ENCODE measurements at places on chromosomes 5 and 9. TPM values are rescaled to one million over a fixed set of nuclear protein-coding genes. Genes with fewer than 3 reads are reported as not detected.

- no peak for DNase-seq
Measured at GRCh38 chr5:91865915-91866314, 482.8 kb upstream of the ARRDC3 start.

GSN gene
- polyA plus RNA-seq: 40.0 TPM

PLAC8L1 gene
- polyA plus RNA-seq: not detected

DNA sequence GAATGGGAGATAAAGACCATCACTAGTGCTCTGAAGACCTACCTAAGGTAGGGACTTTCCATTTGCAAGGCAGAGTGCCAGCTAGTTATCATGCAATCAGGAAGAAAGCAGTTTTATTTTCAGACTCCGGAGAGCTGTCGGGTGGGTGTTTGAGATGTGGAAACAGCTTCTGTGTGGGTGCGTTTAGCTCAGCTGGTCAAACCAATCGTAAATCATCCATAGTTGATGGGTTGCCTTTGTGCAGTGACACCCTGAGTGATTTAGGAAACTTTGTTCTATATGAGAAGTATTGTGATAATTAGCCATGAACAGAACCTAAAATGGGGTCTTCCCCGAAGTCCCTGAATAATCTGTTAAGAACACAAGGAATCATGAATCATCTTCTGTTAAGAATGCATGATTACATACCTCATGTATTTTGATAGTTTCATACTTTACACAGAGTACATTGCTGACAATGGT lies 284.3 kb downstream of the ARHGAP26 start:
- no peak for DNase-seq

- DNase-seq: no peak
Measured at GRCh38 chr5:27124590-27124989, 86.2 kb upstream of the CDH9 start.

- DNase-seq: no peak
Measured at GRCh38 chr9:130331573-130331972, 66.0 kb downstream of the HMCN2 start.

DNA sequence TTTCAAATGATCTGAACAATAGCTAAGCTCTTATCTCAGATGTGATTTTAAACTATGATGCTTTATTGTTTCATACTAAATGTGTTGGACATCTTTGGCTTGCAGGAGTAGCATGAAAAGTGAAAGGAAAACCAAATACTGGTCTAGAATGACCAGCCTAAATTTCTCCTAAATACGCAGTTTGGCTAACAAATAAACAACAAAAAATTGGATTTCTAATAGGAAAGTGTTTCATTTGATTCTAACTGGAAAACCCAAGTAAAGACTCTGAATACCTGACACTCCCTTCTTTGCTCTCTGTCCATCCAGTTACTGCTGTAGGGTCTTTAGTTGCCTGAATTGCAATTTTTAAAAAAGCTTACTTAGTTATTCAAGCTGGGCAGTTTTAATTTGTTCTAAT lies 111.7 kb upstream of the ACOT12 start:
- DNase-seq: no peak

GRCh38 chr9:4886698-4887097 lies 94.0 kb downstream of the RCL1 start:
- DNase-seq: no peak

Measured in liver (tissue), 10 donors.